ENCODE measurements at places on chromosomes 11 and 22.

DNA sequence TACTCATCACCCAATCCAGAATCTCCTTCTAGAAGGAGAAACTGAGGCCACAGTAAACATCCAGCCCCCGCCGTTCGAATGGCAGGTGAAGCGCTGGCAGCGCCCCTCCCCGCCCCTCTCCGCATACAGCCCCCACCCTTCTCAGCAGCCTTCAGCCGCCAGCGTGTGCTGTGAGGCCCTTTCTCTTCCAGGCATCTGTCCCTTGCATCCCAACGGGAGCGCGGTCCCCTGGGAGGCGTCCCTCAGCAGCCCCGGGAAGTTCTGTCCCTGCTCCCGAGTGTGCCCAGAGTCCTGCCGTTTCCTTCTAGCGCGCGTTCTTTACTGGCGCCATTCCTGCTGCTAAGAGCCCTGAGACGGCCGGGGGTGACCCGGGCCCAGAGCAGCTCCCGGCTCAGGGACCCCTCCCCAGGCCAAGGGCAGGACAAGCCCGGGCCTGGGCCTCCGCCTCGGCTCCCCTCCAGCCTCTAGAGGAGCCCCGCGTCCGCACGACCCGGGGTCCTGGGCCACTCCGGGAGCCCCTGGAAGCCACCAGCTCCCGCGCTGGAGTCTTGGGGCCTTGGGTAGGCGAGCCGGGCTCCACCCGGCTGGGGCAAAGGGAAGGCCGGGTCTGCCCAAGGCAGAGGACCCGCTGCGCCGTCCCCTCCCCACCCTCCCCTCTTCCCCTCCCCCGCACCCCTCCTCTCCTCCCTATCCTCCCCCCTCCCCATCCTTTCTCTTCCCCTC is 450.4 kb downstream of the OPCML start:
- no peak for DNase-seq

DNA sequence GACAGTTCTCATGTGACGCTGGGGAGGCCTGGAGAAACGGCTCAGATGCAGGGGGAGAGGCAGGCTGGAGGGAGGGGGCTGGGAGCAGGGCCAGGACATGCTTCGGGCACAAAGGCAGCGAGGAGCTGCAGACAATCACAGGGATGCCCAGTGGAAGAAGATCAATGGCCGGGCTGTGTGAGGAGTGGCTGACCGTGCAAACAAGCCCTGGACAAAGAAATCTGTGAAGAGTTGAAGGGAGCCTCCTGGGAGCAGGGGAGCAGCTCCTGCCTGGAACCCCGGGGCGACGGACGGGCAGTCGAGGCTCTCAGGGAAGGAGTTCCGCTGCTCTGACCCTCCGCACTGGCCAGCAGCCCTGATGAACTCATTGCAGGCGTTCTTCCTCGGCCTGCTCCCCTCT is 126.7 kb upstream of the B3GAT1 start:
- DNase-seq, result no peak

DNA sequence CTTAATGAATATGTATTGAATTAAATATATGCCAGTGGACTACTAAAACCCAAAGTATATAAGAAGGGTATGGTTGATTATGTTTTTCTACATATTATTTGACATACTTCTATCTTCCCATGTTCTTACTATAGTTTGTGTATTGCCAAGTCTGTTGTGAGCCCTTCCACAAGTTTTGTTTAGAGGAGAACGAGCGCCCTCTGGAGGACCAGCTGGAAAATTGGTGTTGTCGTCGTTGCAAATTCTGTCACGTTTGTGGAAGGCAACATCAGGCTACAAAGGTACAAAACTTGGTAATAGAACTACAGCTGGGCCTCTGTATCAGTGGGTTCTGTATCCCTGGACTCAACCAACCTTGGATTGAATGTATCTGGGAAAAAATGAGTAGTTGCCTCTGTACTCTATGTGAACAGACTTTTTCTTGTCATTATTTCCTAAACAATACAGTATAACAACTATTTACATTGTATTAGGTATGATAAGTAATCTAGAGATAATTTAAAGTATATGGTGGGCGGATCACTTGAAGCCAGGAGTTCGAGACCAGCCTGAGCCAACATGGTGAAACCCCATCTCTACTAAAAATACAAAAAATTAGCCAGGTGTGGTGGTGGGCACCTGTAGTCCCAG is 38.7 kb upstream of the TTC36 start:
- DNase-seq, result peak; percentile 90

DNA sequence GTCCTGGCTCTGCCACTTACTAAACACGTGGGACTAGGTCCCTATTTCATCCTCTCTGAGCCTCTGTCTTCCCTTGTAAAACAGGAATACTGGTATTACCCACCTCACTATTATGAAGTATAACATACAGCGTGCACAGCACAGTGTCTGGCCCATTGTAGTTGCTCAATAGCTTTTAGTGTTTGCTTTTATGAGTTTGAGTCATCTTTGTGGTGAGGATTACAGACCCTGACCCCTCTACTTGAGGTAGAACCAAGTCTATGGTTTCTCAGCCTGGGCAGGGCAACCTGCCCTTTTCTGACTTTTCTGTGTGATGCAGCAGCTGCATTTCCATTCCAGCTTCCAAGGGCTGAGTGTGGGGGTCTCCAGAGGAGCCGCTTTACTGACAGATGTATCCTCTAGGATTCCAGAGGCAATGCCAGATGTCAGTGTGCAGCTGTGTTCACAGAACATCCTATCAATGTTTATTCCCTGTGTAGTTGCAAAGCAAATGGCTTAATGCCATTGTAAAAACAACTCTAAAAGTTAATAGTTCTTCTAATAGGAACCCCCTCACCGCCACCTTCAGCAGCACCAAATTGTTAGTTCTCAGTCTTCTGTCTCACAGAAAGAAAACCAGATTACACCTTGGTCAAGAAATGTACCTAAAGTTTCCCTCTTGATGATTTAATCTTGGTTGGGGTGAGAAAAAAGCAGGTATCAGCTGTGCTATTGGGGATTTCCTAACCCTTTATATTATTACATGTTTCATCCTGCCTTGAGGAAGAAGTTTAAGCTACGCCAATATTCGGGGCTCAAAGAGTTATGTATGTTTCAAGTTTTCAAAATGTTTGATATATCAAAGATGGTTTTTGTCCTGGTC is 16.8 kb downstream of the PRR5L start:
- DNase-seq, result no peak

GRCh38 chr11:130145311-130145812 is 14.2 kb upstream of the ST14 start:
- DNase-seq, result peak; percentile 84

DNA sequence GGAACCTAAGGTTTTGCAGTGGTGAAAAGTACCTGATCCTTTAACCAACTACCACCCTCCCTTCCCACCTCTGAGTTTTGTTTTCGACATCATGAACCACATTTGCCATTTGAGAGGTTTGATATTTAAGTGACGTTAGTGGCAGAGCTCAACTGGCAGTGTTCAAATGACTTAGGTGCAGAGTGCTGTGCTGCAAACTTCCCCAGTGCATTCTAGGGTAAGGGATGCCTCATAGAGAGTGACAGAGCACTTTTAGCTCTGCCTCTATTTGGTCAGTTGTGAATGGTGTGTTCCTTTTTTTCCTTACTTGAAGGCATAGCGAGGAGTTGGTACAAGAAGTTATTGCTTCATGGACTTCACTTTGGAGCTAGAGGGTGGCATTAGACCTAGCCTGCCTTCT is 9.4 kb downstream of the BMAL1 start:
- DNase-seq, result no peak

- DNase-seq, result no peak
Observed at GRCh38 chr22:27534720-27535125, 266.8 kb downstream of the MN1 start.

DNA sequence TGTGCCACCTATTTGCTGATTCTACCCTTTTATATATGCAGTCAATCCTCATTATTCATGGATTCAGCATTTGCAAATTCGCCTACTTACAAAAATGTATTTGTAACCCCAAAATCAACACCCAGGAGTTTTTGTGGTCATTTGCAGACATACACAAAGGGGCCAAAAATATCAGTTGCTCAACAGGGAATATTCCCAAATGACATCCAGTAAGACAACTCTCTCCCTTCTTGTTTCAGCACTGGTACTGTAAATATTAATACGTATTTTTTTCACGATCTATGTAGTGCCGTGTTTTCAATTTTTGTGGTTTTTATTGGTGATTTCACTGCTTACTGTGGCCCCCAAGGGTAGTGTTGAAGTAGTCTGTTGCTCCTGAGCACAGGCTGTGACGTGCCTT is 11.8 kb upstream of the CAVIN3 start:
- no peak for DNase-seq

GRCh38 chr11:124863826-124864165 is 1.4 kb upstream of the ROBO3 start:
- no peak for DNase-seq

DNA sequence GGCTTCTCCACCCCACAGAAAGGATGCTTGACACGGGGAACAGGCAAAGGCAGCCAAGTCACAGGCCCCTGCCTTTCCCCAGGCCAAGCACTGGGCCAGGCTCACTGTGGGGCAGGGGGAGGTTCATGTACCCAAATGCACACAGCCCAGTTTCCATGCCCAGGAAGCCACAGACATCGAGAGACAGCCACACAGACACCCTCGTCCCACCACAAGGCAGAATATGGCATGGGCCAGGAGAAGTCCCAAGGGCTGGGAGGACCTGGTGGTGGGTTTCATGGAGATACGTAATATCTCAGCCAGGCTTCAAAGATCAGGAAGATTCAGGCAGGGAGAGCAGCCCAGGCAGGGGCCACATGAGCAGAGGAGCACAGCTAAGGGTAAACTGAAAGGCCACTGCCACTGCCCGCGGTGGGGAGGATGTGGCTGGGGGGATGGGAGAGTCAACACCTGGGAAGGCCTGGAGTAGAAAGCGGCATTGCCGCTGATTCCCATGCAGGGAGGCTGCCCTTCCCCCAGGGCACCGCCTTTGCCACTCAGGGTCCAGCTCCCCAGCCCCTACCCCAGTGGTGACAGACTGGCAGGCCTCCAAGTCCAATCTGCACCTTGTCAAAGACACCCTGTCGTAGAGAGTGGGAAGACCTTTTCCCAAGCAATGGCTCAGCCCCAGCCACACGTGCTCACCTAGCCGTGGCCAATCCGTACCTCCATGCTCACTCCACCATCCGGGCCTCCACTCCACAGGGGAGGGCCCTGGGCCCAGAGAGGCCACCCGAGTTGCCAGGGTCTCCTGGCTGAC is 2.4 kb upstream of the MFNG start:
- DNase-seq, result no peak
